T-helper 1 cell (primary cell): ENCODE measurements at places on chromosomes 7 and 10.

GRCh38 chr10:126170371-126170770 lies 217.9 kb downstream of the ADAM12 start:
- DNase-seq, result no peak

DNA sequence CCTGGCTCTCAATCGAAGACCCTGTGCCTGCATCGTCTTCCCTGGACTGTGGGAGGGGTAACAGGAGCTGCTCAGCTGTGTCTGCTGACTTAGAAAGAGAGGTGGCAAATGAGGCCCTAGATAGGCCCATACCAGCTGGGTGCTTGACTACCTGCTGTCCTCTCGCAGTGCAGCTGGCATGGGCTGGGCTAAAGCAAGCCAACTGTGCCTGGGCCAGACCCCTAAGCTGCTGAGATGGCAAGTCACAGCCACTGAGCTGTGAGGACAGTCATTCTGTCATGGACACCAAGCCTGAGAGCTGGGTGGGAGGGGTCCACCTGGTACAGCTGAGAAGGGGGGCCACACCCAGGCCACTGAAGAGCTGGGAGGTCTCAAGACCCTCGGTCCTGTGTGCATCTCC lies 45.8 kb upstream of the AQP1 start:
- no peak for DNase-seq

DNA sequence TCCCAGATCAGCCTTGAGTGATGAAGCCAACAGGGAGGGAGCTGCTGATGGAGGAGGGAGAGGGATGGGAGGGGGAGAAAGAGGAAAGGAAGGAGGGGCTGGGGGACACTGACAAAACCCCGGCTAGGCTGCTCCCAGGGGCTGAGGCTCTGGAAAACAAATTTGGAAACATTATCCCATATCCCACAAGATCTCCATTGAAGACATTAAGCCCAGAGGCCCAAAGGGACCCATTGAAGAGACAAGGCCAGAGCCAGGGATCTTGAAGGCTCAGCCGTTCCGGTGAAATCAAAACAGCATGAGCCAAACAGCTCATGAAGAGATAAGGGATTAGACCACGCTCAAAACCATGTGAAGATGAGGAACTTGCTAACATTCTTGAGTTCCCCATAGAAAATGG lies 184.3 kb upstream of the ITGB1 start:
- no peak for DNase-seq

DNA sequence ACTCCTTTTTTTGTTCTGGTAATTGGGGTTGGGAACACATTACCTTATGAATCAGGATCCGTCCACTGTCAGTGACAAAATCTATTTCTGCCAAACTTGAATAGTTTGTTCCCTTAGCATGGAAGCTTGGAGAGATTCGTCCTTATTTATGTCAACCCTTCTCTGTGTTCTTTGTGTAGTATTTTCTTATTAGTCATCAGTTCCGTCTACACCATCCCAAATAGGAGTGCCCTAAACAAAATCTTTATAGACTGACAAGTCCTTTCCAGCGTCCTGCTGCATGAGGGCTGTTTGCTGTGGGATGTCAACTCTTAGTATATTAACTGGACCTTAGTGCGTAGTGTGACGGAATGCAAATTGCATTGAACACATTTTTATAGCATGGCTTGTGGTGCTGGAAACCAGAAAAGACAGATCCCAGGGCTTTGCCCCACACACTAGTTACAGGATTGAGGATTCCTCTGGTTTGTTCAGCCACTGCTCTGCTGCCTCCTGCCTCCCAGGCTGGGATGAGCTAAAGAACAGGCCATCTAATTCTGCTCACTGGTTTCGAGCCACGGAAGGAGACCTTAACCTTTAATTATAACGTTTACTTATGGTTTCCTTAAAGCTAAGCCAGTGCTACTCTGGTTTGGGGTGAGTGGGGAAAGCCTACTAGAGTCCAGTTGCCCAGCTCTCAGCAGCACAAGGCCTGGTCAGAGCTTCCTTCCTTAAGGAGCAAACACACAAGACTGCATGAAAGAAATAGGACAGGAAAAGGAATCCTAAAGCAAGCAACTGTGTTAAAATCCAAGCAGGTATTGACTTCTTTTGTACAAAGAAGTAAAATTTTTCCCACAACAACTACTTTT lies 194.4 kb downstream of the CCSER2 start:
- no peak for DNase-seq

DNA sequence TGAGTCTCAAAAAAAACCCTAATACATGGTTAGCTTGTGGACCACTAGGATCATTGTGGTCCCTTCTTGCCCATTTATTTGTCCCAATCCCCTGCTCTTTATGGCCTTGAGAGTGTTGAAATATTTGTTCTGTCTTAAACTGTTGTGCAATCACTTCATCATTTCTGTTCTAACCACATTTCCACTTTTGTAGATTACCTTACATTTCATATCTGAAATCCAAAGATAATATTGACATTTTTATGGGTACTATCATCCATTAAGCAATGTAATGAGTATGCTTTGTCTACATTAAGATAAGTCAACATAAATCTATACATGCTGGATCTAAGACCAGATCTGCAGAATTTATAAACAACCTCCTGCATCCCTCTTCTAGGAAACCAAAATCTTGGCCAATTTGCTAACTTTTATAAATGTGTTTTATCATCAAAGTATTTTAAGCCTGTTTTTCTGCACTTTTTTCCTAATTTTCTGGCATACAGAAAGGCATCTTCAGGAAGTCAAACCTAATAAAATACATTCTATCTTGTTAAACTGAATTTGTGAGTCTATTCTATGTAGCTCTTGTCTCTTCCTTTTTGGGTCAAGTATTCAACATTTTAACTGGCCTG lies 359.4 kb upstream of the CELF2 start:
- DNase-seq, result no peak

- no peak for DNase-seq
Observed at GRCh38 chr7:91082852-91083495, 181.3 kb upstream of the FZD1 start.

DNA sequence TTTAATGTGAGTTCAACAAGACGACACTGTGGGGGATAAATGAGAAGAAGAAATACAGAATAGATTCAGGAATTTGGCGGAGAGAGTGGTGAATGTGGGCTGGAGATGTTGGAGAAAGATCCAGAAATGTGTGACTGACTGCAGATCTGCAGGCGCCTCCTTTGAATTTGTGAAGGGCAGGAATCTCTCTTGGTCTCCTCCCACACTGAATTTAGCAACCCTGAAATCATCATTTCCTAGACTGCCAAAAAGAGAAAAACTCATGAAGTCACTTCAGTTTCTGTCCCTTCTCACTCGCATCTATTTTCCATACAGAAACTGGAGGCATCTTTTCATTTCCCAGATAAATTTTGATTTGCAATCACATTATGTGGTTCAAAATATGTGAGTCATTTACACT lies 128.7 kb downstream of the GNAI1 start:
- no peak for DNase-seq

GRCh38 chr10:119414081-119414611 lies 128.4 kb downstream of the RGS10 start:
- no peak for DNase-seq

DNA sequence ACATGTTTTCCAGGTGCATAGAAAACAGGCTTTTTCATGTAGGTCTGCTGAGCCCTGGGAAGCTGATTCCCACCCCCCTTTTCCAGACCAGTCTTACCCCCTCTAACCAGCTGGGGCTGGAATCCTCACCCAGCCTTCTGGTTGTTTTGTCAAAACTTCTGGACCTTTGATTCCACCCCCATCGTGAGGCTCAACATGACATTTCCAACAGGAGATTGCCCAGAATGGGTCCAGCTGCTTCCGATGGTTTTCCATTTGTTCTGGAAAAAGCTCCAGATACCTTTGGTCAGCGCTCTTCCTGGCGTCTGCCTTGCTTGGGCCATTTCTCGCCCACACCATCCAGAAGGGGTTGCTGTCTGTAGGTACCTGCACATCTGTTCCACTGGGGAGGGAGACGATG lies 41.5 kb downstream of the MINDY4 start:
- no peak for DNase-seq

DNA sequence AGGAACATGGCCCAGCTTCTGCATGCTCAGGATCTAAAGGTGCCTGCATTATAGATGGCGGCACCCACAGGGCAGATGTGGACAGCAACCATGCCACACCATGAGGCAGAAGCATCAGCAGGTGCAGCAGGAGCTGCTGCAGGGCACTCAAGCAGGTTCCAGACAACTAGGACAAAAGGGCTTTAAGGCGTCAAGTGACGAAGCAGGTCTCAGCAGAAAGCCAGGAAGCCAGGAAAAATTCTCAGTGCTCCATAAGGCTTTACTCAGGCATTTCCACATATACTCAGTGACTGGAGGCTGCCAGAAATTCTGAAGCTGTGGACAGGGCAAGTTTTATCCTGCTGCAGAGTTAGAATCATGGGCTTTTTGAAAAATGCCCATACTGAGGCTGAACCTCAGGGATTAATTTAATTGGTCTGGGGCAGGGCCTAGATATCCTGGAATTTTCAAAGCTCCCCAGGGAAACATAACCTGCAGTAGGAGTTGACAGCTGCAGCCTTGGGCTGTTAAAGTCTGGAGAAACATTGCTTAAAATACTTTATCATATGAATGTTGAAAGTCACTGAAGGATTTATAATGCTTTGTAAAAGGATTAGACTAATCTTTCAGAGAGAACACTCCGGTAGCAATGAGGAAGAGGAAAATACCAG lies 68.1 kb upstream of the RNF148 start:
- no peak for DNase-seq

GRCh38 chr7:137393570-137393969 lies 50.0 kb upstream of the PTN start:
- no peak for DNase-seq

GRCh38 chr7:44277391-44277790 lies 48.0 kb downstream of the CAMK2B start:
- DNase-seq, result no peak

GRCh38 chr10:58827381-58827780 lies 314.7 kb downstream of the BICC1 start:
- DNase-seq, result no peak

GRCh38 chr10:101613646-101614045 lies 25.5 kb downstream of the DPCD start:
- DNase-seq, result no peak

- DNase-seq, result no peak
Observed at GRCh38 chr7:38878694-38879457, 30.1 kb downstream of the VPS41 start.

GRCh38 chr7:1274121-1274875 lies 41.6 kb downstream of the UNCX start:
- no peak for DNase-seq

DNA sequence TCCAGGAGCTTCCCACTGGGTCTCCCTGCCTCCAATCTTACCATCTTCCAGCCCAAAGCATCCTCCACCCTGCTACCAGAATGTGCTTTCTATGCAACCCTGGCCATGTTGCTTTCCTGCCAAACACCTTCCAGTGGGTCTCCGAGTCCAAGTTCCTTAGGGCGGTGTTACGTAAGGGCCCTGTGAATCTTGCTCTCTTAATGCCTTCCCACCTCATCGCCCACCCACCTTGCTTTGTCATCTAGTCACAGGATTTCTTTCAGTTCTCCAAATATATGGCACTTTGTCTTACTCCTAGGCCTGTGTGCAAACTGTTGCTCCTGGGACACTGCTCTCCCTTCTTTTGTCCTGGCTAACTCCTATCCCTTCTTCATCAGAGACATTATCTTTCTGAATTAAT lies 344.5 kb downstream of the RPS24 start:
- DNase-seq, result no peak

DNA sequence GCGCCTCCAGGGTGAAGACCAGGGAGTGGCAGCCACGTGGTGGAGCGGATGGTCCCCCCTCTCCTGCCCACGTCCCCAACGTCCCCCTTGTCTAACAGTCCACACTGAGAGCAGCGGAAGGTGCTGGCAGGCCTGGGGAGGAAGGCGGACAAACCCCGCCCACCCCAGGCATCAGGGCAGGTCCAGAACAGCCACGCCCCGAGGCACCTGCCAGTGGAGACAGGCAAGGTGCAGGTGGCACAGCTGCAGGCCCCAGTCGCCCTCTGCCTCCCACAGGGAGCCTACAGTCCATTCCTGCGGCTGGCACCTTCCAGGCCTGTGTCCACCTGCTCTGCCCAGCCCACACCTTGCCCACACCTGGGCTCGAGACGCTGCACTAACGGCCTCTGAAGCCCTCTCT lies 24.9 kb downstream of the CYP2W1 start:
- no peak for DNase-seq

DNA sequence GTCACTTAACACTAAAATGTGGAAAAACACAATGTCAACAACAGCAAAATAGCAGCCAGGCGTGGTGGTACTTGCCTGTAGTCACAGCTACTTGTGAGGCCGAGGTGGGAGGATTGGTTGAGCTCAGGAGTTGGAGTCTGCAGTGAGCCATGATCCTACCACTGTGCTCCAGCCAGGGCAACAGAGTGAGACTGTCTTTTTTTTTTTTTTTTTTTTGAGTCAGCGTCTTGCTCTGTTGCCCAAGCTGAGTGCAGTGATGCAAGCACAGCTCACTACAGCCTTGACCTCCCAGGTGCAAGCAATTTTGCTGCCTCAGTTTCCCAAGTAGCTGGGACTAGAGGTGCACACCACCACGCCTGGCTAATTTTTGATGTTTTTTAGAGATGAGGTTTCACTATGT lies 6.1 kb downstream of the KCTD7 start:
- DNase-seq, result no peak

DNA sequence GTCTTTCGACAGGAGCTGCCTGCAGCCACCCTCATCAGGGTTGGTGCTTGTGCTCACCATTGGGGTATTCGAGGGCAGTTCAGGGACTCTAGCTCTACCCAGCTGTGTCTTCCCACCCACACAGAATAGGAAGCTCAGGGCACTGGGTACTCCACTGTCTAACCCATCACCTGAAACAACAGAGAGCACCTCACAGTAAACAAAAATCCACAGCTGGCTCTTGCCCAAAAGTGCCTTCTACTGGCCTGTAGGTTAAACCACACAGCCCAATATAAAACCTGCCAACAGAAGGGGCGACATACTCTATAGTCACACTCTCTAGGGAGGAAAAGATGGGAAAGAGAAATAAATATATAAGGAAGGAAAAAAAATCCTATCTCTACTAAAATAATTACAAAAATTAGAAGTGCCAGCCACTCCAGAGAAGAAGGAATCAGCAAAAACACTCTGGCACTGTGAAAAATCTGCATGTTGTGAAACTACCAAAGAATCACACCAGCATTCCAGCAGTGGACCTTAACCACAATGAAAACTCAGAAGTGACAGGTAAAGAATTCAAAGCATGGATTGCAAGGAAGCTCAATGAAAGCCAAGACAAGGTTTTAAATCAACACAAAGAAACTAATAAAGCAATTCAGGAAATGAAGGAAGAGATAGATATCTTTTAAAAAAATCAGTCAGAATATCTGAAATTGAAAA lies 110.0 kb downstream of the HGF start:
- no peak for DNase-seq

GRCh38 chr10:125079091-125079600 lies 81.2 kb downstream of the CTBP2 start:
- DNase-seq, result no peak

DNA sequence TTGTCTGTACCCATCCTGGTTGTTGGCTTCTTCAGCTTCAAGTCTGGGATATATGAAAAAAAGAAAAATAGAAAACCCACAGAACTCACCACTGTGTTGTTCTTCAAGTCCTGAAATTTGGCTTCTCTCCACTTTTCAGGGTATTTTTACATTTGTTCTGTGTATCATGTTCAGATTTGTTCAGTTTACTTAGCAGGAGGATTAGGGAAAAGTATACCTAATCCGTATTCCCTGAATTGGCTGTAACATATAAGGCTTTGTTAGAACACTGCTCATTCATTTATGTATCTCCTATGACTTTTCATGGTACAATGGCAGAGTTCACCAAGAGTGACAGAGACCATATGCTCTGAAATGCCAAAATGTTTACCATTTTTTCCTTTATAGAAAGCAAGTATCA lies 146.9 kb downstream of the PTN start:
- no peak for DNase-seq

- DNase-seq, result no peak
Observed at GRCh38 chr10:99828464-99828863, 46.0 kb downstream of the ABCC2 start.

- DNase-seq, result no peak
Observed at GRCh38 chr10:113441220-113441619, 111.6 kb upstream of the HABP2 start.
